ENCODE measurements at places on chromosomes 4 and X. TPM values are rescaled to one million over a fixed set of nuclear protein-coding genes. Genes with fewer than 3 reads are reported as not detected.

The GLRA2 gene
- polyA plus RNA-seq, result not detected

The TMSB15C gene
- 0.63 TPM for polyA plus RNA-seq

The DGKK gene
- not detected for polyA plus RNA-seq

The TMPRSS11D gene
- polyA plus RNA-seq, result not detected
